ENCODE measurements at places on chromosomes 4 and X. TPM values are rescaled to one million over a fixed set of nuclear protein-coding genes. Genes with fewer than 3 reads are reported as not detected.

The BMP3 gene
- not detected for total RNA-seq

The ZDHHC15 gene
- 0.08 TPM for total RNA-seq

The TMSB15C gene
- 3.9 TPM for total RNA-seq

The SPANXD gene
- total RNA-seq: not detected

The KLHL34 gene
- not detected for total RNA-seq

The MAGEA8 gene
- total RNA-seq: not detected

The ADGRA3 gene
- 32.2 TPM for total RNA-seq

The MAGEC2 gene
- not detected for total RNA-seq

The GYPE gene
- total RNA-seq: not detected

The FRMD7 gene
- total RNA-seq: 0.44 TPM

The RNF212 gene
- 3.5 TPM for total RNA-seq

The PHEX gene
- total RNA-seq: 1.4 TPM

The PPP1R2C gene
- total RNA-seq: not detected

Data from osteocyte (in vitro differentiated cells).